ENCODE measurements at places on chromosomes 6 and 20.

DNA sequence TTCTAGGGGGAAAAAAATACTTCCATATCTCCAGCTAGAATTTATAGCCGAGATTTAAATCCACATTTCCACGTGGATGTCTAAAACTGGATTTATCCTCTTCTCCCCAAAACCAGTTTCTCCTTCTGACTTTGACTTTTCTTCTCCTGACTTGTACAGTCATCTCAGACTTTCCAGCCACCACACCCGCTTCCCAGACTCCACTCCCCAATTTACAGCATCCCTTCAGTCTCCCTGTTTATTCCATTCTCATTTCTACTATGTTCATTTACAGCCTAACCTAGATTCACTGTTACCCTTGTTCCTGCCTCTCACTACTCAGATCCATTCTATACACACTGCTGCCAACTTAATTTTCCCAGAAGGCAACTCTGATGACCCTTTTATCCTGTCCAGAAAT lies 224.8 kb downstream of the KHDC1L start:
- no peak for DNase-seq

DNA sequence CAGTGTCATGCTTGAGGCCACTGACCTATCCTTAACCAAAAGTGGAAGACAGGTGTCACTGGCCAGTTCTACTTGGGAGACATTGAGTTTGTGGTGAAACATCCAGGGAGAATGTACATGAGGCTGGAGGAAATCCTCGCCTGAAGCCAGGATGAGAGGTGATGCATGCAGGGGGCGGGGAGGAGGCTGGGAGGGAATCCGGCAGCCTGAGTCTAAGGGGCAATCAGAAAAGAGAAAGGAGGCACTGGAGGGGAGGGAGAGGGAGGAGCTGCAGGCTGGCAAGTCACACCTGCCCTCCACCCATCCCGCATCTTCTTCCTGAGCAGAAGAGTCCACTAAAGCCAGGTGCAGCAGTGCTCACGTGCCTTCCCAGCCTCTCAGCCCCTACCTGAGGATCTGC lies 14.9 kb upstream of the DDO start:
- no peak for DNase-seq

GRCh38 chr6:150183105-150183504 lies 40.3 kb downstream of the PPP1R14C start:
- no peak for DNase-seq

- no peak for DNase-seq
Observed at GRCh38 chr20:40414843-40415615, 274.0 kb downstream of the MAFB start.

- no peak for DNase-seq
Observed at GRCh38 chr6:154732538-154733182, 556 bp upstream of the SCAF8 start.
